CD8-positive, alpha-beta T cell (primary cell): ENCODE measurements at places on chromosomes 13 and 19.

DNA sequence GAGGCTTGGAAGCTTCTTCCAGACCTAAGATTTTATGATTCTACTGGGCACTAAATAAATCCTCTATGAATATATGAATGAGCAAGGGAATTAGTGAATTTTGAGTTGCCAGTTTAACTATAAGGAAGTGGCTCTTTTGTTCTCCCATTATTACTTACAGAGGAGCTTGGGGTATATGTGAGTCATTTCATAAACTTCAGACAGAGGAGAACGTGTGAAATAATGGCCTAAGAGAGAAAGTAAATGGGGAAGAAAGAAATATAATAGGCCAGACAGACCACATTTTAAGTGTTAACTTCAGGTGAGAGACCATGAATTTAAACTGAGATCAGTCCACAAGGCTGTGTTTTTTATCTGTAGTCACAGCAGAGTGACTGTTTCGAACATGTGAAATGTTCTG is 570.9 kb downstream of the GPC6 start:
- DNase-seq: no peak

GRCh38 chr19:15374105-15374651 is 5.4 kb downstream of the AKAP8 start:
- no peak for DNase-seq

GRCh38 chr13:44692173-44692713 is 116.1 kb upstream of the TSC22D1 start:
- DNase-seq: no peak

DNA sequence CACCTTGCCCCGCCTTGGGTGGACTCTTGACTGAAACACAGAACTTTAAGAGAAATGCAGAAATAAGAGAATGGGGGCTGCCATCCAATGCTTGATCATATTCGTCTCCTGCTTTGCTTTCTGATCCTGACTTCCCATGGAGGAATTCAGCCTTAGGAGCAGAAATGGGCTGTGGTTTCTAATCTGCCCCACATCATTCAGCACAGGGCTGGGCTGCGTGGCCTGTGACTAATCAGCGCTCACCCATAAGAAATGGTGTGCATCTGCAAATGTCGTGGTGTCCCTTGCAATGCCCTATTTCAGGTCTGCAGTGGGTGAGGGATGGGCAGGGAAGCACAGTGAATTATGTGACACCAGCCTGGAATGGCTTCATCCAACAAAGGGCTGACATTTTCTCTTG is 60.7 kb upstream of the URI1 start:
- no peak for DNase-seq

DNA sequence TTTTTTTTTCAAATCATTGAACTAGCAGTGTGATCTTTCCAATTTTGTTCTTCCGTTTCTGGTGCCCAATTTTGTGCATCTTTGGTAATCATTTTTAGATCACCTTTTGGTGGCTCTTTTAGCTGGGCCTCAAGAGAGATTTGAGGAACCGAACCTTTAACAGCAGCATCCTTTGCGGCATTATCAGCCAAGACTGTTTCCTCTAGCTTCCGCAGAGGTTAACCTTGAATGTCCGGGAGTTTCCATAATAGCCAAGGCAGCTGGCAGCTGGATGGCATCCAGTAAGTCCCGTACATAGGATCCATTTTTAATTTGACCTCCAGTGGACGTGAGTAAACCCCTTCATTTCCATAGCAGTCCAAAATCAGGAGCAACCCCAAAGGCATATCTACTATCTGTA is 9.6 kb downstream of the IRGC start:
- no peak for DNase-seq

DNA sequence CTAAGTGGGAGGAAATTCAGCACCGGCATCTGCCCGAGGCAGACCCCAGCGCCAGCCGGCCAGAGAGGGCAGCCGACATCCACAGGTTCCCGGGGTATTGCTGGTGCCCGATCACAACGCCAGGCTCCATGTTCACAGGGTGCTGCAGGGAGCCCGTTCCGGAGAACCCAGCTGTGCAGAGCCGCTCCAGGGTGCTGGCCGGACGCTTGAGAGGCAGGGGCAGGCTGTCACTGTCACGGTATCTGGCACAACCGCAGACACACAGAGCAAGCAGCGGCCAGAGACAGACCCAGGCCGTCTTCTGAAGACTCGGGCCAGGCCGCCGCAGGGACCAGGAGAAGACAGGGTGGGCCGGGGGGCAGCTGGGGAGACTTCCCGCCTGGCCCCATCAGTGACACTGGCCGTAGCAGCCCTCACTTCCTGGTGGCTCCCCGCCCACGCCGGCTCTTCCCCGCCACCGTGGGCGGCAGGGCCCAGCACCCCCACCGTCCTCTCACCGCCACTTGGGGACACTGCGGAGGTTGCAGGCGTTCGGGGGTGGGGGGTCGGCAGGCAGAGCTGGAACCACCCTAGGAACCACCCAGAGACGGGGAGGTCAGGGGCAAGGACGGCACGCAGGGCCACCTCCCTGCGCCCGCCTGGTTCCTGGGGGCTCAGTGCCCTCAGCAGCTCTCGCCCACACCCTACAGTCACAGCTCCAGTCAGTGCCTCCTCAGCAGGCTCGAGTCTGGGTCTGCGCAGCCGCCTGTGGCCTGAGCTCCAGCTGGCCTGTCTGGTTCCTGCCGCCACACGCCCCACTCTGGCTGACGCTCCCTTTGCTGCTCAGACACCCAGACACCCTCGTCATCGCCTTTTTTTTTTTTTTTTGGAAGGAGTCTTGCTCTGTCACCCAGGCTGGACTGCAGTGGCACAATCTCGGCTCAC is 3.8 kb downstream of the RNF126 start:
- DNase-seq: no peak

DNA sequence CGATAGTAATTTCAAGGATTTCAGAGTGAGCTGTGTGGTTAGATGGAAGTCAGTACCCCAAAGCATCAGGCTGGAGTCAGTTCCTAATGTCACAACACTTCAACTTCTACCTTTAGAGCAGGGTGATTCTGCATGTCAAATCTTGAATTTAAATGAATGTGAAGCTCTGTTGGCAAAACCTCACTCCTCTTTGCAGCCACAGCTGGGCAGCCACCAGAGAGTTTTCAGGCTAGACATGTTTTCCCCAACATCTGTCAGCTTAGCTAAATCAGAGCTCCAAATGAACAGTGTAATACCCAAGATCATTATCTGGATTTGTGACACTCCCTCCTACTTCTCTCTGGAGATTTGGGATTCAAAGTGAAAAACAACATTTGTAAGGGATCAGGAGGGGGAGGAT is 33.7 kb upstream of the OLFM4 start:
- no peak for DNase-seq
